ENCODE measurements at places on chromosomes 11 and 22.

GRCh38 chr11:48111891-48112290 is 104.7 kb upstream of the OR4B1 start:
- no peak for DNase-seq

- DNase-seq, result no peak
Measured at GRCh38 chr22:21082248-21082647, 36.5 kb downstream of the LRRC74B start.

GRCh38 chr22:22702237-22703202 is 58.1 kb downstream of the GGTLC2 start:
- no peak for DNase-seq

DNA sequence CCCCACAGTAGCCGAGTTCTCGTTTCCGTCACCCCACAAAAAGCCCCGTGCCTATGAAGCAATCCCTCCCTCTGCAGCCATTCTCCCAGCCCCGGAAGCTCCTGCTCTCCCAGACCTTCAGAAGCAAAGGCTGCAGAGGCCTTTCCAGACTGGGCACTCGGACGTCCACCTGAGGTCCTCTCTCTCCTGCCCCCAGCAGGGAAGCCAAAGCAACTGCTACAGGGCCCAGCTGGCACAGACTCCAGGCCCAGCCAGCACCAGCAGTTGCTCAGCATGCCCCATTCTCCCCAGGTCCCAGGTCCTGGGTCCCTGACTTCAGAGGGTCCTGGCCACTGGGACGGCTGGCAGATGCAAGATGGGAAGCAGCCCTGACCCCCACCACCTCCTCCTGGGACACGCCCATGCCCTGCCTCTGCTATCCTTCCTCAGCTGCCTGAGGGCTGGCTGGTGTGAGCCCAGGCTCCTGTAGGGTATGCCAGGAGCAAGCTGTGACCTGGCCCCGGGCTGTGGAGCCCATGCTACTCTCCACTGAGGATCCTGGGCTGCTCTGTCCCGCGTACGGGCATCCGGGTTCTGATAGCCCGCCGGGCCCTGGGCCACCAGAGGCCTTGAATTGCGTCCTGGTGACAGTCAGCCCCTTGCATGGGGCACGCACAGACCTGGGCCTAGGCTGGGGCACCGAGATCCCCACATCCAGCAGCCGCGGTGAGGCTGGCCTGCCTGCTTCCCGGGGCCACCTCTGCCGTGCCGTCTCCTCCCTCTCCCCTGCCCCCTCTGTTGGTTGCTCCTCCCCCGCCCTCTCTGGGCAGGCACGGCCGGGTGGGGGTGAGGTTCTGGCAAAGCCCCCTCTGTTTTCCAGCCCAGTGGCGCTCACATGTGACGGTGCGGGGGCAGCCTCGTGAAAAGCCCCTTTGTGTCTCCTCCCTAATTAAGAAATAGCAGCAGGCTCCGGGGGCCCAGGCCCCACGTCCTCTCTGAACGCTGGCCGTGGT is 1310.3 kb downstream of the BRD1 start:
- DNase-seq, result no peak

- no peak for DNase-seq
Measured at GRCh38 chr11:105834461-105834860, 187.6 kb downstream of the MSANTD4 start.

DNA sequence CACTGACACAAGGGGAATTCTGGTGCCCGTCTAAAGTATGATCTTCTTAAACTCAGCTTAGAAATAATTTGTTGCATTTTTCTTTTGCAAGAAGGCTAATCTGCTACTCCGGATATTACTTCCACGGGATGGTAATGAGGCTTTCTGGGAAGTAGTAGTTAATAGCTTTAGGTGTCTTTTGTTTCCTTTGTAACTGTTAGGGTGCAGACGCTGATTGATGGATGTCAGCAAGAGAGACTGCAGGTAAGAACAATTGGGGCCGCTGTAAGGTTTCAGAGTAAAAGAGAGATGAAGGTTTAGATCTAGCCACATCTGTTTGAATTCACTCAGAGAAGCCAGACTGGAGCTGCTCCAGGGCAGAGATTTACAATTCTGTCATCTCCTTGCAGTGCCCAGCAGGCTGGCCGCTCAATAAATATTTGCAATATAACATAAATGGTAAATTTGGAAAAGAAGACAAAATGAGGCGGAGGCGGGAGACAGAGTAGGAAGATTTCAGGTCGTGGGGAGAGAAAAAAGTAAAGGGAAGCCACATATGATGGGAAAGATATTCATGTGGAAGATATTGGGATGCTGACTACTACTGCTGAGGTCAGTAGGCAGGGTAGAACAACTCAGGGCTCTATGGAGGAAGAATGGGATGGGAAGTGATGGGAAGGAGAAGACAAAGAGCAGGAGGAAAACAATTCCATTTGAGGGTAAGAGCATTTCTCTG is 320.5 kb downstream of the AASDHPPT start:
- no peak for DNase-seq

- no peak for DNase-seq
Measured at GRCh38 chr11:45993531-45994001, 71.1 kb downstream of the LARGE2 start.

All from naive B cell (primary cell).